ENCODE measurements at places on chromosomes 7 and 10.

DNA sequence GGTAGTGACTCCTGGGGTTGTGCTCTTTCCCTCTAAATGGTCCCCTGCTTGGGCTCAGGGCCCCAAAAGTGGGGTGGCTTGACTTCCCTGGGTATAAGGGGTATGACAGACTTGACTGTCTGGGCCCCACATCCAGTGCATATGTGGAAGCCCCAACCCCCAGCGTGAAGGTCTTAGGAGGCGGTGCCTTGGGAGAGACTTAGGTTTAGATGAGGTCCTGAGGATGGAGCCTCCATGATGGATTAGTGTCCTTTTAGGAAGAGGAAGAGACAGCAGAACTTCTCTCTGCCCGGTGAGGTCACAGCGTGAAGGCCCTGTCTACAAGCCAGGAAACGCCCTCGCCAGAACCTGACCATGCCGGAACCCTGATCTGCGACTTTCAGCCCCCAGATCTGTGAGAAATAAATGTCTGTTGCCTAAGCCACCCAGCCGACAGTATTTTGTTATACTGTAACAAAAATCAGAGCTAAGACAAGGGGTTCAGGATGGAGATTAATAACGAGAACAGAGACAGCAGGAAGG lies 23.8 kb downstream of the PODXL start:
- DNase-seq = no peak

DNA sequence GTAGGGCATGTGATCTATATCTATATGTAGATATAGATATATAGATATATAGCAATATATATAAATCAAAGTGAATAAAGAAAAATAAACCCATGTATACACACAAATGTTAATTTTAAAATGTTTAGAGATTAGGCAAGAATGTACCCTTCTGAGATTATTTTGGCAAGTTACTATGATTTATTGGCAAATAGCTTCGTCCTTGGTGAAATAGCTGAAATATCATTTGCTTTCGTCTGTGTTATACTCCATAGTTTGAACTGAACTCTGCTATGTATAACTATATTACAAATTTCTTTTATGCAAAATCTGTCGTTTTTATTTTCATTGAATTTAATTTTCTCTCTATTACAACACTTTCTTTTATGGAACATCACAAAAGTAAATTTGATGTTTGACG lies 57.5 kb downstream of the CPED1 start:
- no peak for DNase-seq

GRCh38 chr7:134547397-134548054 lies 1.4 kb upstream of the AKR1B15 start:
- no peak for DNase-seq

DNA sequence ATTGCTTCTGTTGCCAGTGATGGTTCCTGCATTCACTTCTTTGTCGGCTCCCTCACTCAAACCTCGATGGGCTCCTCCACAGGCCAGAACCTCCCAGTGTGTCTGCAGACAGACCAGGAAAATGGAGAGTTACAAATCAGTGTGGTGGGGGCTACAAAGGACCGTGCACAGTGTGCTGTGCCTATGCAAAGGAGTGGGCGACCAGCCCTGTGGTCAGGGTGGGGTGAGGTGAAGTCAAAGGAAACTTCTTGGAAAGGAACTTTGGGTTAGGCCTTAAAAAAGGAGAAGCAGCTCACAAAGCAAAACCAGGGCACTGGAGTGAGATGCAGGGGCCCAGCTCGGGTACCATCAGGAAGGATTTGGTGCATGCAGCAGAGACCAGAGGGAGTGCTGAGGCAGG lies 304.3 kb upstream of the ZMIZ1 start:
- DNase-seq = no peak

GRCh38 chr10:90227217-90227656 lies 525.8 kb downstream of the KIF20B start:
- no peak for DNase-seq

GRCh38 chr7:3232228-3232627 lies 68.8 kb upstream of the SDK1 start:
- no peak for DNase-seq

DNA sequence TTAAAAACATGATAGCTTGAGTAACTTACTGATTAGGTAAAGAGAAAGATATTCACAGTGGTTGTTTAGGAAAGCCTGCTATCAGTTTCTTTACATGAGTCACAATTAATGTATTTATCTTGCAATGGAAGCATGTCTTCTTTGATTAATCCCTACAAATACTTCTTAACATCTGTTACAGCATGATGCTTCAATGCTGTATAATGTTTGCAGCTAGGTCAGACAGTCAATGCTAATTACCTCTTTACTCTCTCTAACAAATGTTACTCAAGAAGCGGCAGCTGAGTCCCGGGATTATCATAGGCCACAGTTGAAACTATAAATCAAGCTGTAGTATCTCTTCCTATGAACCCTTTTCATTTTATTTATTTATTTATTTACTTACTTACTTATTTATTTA lies 33.2 kb downstream of the ACBD5 start:
- DNase-seq = no peak

GRCh38 chr7:123548406-123548805 lies 9.2 kb downstream of the NDUFA5 start:
- no peak for DNase-seq

DNA sequence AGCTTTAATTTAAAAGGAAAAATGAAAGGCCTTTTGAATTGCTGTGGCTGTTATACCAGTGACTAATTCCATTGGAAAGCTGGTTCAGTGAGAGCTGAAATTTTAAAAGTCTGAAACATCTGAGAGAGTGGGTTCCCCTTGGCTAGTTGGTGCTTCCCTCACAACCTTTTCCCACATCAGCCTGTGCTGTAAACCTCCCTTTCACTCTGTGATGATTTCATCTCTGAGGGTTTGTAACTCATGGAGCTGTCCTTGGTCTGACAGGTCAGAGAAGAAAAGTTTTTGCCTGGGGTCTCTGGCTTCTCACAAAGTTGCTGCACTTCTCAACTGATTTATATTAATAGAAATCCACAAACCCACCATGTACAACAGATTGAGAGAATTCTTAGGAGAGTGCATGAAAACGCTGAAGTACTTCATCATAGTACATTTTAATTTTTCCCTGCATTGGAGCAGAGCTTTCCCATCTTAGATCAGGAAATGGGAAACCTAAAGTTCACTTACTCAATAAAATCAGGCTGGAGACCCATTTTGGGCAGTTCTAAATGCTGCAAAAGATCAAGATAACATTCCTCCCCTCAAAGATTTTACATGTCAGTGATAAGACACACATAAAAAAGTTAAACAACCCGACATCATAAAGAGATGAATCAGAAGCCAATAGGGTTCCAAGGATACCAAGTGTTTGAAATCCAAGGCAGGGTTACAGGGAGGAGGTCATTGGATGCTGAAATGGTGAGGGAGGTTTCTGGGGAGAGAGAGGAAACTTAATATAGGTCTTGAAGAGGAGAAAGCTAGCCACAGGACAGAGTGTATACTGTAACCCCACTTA lies 157.0 kb upstream of the MKLN1 start:
- DNase-seq = no peak

- no peak for DNase-seq
These were observed 46.3 kb upstream of the GPAM start for GRCh38 chr10:112229901-112230300.

- no peak for DNase-seq
These were observed 20.6 kb downstream of the PITRM1 start for GRCh38 chr10:3151889-3152565.

DNA sequence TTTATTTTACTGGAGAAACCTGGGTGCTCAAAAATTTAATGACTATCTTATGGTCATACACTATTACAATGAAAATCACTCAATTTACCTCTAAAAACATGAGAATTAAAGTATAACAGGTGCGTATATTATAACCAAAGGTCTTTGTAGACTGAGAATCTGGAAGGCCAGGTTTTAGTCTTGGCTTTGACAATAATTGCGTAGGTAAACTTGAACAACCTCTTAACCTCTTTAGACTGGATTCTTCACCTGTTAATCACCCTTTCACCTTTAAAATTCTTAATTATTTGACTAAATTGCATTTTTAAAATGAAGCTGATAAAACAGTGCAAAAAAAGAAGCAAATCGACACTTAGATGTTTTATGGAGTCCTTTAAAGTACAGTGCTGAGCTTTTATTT lies 156.1 kb downstream of the SEMA3E start:
- DNase-seq = no peak

DNA sequence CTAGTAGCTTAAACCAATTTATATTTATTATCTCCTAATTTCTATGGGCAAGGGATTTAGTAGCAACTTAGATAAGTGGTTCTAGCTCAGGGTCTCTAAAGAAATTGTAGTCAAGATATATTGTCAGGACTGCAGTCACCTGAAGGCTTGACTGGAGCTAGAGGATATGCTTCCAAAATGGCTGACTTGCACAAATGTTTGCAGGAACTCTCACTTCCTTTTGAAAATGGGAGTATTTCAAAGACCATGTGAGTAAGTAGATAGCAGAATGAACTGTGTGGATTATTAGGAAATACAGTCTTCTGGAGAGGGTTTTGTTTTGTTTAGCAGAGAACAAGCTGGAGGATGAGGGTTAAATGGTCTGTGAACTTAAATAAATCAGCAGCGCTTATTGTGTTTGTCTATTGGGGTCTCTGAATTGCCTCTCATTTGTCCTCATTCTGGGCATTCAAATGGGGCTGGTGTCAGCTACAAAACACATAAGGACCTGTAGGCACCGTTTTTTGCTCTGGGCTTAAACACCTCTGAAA lies 524.6 kb downstream of the LRMDA start:
- DNase-seq = no peak

DNA sequence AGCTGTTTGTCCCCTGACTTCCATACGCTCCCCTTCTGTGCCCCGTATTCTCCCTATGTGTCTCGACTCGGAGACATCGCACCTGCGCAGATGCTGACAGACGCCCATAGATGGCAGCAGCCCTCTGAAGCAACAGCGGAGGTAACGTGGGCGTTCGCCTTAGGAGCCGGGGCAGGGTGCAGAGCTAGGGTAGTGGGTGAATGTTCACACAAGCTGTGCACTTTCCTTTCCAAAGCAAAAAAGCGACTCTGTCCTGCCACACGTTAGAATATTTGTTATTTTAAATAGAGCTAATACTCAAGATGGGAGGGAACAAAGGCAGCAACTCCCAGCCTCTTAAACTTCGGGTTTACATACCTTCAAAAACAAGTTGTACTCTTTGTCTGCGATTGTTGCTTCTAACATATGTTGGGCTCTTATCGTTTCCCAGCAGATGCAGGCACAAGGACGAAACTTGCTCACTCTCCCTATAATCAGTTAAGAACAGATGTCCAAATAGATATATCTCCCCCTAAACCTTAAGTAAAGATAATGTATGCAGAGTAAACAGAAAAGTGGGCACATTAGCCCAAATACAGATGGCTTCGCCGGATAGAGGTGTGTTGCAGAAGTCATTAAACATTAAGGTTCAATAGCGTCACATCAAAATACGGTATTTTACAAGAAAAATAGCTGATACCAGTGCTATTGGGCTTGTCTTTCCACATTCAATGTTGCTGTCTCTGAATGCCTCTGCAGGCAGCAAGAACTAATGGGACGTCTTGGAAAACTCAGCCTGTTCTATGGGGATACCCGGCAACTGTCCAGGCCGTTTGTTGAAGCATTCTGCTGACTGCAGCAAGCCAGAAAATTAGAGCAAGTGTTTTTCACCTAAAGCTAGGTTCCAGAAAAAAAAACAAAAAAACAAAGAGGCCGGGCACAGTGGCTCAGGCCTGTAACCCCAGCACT lies 340.3 kb upstream of the PRKCQ start:
- no peak for DNase-seq

DNA sequence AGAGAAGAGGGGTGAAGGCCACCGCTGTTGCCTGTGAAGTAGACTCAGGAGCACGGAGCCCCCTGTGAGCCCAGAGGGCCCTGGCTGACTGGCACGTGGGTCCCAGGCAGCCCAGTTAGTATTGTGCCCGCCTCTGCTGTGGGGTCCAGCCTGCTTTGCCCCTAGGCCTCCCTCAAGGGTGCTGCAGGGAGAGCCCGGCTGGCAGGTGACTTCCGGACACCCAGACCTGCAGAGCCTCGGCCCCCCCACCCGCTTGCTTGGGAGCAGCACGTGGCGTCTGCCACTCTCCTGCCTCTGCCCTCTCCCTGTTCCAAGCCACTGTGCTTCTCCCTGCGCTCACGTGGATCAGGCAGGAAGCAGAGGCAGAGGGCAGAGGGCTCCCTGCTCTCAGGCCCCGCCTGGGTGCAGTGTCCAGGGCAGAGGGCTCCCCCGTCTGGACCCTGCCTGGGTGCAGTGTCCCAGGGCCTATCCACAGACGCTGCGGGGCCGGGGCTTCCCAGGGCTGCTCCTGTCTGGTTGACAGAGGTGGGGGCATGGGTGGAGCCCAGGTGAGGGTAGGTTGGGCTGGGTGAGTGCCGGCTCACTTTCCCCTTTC lies 88.4 kb downstream of the DNAJB6 start:
- no peak for DNase-seq

GRCh38 chr7:98185101-98185500 lies 26.1 kb upstream of the BHLHA15 start:
- DNase-seq = no peak

DNA sequence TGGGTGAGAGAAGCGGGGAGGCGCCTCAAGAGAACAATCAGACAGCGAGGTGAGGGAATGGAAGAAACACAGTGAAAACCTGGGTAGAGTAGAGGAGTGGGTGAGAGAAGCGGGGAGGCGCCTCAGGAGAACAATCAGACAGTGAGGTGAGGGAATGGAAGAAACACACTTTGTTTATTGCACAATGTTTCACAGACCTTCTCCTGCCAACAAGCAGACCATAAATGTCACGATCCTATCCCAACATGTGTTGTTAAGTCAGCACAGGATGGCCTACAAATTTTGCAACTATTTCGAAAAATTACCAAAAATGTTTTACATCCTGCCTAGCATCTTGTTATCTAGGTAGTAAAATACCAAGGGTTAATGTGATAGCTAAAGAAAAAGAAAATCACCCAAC lies 115.3 kb downstream of the JAZF1 start:
- peak; percentile 48 for DNase-seq

DNA sequence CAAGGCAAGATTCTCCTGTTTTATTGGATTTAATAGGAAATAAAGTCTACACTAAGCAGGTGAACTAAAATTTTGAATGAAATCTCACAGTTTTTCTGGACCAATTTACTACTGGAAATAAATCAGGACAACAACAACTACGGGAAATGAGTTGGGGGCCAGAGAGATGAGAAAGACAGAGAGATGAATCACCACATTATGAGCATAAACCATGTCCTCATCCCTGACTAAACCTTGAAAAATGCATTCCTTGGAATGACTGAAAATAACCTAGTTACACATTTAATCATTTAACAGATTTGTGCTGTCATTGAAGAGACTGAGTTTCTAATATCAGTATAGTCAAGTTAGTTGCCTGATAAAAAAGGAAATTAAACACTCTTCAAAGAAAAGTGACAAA lies 608.4 kb upstream of the KCND2 start:
- DNase-seq = no peak

DNA sequence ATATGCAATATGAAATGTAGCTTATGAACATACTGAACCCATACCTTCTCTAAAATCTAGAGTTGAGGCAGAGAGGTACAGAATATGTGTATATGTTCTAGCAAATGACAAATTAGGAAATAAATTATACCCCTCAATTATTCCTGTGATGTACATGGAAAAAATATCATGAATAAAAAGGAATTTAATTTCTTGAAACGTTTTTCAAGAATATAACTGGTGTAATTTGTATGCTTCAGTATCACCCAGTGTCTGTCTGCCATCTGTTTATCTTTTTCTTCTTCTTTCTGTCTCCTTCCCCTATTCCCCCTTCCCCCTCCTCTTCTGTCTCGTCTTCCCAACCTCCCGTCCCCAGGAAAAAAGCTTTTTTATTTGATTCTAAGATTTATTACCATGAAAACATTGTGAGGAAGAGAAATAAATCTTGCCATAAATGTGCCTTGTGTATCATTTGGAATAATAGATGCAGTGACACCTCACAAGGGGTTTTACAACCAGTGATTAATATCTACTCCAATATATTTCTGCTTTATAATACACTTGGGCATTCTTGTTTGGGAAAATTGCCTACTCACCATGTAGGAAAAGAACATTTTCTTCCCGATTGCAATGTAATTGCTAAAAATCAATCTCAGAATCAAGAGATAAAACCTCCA lies 12.2 kb downstream of the LANCL2 start:
- DNase-seq = no peak

All from AG09319 (cell line).